Effector CD4-positive, alpha-beta T cell (primary cell): ENCODE measurements at places on chromosomes 1 and 21.

DNA sequence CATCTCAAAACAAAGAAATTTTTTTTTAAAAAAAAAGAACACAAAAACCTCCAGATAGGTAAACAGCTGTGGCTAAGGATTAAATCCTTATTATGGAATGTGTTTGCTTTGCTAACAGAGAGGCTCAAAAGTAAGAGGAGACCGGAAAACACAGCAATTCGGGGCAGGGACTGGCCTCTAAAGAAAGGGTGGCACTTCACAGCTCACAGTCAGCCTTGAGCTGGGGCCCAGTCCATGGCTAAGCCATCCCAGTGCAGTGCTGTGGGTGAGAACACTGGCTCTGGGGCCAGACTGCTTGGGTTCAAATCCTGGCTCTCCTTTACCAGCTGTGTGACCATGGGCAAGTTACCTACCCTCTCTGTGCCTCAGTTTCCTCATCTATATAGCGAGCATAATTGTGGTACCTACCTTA lies 28.2 kb downstream of the KIF17 start:
- DNase-seq, result no peak

DNA sequence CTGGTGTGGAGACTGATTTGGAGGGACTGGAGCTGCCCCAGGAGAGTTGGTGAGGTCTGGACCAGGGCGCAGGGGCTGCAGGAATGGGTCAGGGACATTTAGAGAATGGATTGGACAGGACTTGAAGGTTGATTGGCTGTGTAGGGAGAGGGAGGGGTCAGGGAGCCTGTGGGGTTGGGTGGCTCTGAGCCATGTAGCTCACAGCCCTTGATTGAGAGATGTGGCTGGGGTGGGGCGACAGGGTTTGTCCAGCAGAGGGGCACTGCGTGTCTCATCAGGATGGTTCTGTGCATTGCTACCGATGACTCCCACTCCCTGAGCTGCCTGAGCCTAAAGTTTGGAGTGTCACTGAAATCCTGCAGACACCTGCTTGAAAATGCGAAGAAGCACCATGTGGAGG lies 12.1 kb downstream of the AZIN2 start:
- no peak for DNase-seq

DNA sequence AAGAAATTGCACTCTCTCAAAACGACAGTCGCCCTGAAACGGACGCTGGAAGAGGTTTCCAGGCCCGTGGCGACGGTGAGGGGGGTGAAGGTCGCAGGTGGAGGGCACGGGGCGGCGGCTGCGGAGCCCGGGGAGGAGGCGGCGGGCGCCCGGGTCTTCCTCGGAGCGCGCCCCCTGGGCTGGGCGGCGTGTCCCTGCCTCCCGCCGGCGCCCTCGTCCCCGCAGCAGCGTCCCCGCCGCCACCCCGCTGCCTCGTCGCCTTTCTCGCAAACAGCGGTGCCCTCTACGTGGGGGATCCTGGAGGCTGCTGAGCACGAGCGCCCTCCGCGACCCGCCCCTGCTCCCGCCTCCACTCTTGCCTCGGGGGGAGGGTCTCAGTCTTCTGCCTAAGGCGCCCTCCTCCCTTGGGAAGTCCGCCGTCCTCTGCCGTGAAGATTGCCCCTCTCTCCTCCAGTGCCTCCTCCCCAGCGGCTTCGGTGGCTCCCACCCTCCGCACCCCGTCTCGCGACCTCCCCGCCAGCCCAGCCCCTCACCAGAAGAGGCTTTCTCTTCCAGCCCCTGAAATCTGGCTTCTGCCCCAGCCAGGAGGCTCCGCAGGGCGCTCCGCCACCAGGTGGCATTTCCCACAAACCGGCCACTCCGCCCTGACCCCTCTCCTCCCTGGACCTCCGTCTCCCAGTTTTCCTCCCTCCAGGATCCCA lies 227.4 kb downstream of the SDCCAG8 start:
- no peak for DNase-seq

DNA sequence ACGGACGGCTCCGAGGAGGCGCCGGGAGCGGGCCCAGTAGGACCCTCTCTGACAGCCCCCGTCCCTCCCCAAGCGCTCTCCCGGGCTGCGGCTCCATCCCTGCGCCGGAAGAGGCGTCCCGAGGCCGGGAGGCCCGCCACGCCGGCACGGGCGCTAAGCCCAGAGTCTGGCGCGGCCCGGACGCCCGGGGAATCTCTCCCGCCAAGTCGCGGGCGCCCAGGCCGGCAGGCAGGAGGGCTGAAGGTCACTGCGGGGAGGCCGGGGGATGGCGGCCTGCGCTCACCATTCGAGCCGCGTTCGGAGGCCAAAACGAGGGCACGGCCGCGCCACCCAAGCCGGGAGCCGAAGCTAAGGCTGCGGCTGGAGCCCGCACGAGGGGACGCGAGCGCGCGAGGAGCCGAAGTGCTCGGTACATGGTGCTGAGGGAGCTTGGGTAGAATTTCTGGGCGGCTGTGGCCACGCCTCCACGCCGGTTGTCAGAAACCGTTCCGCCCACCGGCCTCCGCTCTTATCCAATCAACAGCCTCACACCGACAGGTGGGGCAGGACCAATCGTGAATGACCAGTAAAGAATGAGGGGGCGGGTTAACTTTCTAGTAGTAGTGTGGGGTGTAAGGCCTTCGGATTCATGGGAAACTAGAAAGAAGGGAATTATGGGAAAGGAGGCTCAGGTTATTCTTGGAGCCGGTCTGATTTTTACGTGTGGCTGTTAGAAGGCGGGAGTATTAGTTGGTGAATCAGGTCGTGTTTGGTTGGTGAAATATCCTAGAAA lies at the start of gene FH:
TSS of gene FH (minus strand) at position 448 of the 772 bp plus-strand sequence. CDS start at position 415, 33 bp downstream.
- peak; percentile 89 for DNase-seq
